ENCODE measurements at places on chromosomes 5 and 9. TPM values are rescaled to one million over a fixed set of nuclear protein-coding genes. Genes with fewer than 3 reads are reported as not detected.

DNA sequence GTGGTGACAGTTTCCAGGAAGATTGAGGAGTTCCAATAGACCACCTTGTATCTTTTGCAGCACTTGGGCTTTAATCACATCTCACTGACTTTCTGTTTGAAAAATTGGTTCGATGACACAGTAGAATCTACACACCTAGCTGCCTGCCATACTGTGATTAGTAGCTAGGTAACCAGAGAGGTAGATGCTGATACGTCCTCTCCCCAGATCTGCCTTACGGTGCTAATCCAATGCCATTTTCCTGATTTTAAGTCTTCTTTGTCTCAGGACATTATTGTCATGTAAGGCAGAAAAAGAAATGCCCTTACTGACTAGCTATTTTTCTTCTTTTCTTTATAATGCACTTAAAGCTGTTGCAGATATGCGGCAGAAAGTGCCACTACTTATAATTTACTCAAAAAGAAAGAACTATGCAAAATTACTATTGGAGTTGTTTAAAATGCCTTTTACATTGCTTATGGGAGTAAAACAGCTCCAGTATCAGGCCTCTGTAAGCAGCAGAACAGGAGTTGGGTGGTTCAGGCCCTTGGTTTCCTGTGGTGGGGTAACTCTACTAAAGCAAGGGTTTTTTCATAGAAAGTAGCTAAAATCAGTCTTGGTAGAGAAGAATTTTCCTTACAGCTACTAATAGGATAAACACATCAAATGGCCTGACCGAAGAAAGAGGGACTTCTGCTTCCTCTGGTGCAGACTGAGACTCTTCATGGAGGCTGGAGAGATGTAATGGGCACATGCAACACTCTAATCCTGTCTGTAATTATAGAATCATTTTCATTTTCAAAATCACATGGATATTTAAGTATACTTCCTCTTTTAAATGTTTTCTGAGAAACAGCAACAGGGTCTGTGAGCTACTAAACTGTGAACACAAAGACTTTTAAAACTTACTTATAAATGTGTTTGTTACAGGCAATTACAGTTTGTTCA, 177.2 kb downstream of the MAPKAP1 start:
- DNase-seq = no peak

DNA sequence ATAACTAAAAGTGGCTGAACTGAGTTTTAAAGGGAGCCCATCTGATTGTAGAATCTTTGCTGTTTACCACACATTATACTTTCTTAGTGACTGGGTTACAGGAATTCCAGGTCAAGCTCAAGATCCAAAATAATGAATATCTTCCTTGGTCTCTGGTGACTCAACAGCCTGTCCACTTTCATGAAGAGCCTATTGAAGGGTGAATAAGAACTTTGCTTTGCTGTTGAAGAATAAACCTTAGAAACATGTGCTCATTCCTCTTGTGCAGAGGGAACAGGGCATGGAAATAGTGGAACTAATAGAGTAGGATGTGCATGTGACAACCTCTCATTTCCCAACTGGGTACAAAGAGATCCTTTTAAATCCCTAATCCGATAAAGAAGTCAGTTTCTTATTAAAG, 21.4 kb downstream of the ALDH1A1 start:
- no peak for DNase-seq

The ANKRD18A gene
- polyA plus RNA-seq = 0.75 TPM

- peak; percentile 50 for DNase-seq
These were observed 534 bp downstream of the ERP44 start for GRCh38 chr9:100098046-100098886.

GRCh38 chr5:125134216-125135081, 388.0 kb upstream of the ZNF608 start:
- no peak for DNase-seq

The GABRA1 gene
- polyA plus RNA-seq = not detected

- DNase-seq = no peak
These were observed 2.1 kb upstream of the NFIB start for GRCh38 chr9:14315875-14316601.

DNA sequence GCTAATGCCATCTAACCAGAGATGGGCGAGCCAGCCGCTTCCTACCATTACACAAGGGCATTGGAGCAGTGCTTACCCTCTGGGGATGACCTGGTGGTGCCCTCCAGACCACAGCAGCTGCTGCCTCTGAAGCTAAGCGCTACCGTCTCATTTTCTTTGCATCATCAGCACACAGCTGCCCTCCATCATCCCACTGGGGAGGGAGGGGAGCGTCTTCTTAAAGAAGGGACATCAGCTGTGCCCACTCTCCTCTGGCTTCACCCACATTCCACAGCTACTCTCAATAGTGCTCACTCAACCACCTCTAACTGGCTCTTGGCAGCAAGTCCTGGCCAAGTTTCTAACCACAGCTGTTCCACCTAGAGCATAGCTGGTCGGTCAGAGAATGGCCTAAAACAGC, 503.4 kb downstream of the NFIB start:
- no peak for DNase-seq

- no peak for DNase-seq
These were observed 15.7 kb downstream of the FTMT start for GRCh38 chr5:121867403-121867802.

GRCh38 chr5:81825237-81825636, 74.3 kb upstream of the SSBP2 start:
- peak; percentile 69 for DNase-seq

DNA sequence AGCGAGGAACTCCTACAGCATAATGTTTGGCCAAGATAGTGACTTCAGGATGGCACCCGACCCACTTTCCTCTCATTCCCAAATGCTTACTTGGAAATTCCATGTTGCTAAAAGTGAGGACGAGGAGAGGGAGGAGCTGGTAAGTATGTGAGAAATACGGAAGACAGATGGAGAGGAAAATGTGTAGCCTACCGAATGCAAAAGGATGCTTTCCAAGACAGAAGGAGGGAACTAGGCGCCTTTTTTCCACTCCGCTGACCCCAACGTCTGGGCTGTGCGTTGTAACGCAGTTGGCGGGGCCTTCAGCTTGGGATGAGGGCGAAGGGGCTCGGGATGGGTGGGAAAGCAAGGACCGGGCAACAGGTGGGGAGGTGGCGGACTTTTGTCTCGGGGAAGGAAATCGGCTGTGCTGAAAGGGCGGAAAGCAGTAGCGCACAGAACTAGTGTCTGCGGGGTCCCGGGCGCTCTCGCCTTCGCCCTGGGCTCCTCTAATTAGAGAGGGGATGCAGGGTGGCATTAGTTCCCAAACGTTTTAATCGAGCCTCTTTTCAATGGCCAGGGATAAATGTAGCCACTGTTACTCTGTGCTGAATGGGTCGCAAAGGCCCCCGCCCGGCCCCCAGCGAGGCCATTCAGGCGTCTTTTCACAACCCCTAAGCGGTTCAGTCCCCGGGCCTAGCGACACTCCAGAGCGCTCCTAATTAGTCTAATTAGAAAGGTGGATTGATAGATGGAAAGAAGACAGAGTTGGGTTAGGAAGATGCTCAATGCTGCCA, 12.6 kb downstream of the FOXD1 start:
- no peak for DNase-seq

- no peak for DNase-seq
These were observed 44.8 kb downstream of the ZNF618 start for GRCh38 chr9:113920872-113921271.

DNA sequence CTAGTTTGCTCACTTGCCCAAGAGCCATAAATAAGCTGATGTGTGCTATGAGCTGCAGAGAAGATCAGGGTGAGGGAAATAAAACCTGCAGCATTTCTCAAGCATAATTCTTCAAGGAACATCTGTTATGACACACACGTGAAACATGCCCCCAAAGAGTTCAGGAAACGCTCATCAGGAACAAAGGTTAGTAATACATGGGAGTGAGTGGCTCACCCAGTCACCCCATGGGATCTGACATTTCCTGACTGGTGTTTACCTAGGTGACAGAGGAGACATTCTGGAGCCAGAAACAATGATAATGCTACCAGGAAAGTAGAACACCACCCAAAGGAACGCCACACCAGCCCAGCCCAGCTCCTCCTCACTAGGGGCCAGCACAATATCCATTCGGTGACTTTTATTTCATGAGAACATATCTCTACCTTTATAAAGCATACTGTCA, 66.0 kb downstream of the FRMD3 start:
- DNase-seq = peak; percentile 20

GRCh38 chr5:157959370-157959769, 100.4 kb upstream of the CLINT1 start:
- DNase-seq = no peak

The SPATA31C2 gene
- polyA plus RNA-seq = not detected

The MSANTD3 gene
- 12.1 TPM for polyA plus RNA-seq

GRCh38 chr5:67240846-67241245, 44.2 kb upstream of the CD180 start:
- no peak for DNase-seq

DNA sequence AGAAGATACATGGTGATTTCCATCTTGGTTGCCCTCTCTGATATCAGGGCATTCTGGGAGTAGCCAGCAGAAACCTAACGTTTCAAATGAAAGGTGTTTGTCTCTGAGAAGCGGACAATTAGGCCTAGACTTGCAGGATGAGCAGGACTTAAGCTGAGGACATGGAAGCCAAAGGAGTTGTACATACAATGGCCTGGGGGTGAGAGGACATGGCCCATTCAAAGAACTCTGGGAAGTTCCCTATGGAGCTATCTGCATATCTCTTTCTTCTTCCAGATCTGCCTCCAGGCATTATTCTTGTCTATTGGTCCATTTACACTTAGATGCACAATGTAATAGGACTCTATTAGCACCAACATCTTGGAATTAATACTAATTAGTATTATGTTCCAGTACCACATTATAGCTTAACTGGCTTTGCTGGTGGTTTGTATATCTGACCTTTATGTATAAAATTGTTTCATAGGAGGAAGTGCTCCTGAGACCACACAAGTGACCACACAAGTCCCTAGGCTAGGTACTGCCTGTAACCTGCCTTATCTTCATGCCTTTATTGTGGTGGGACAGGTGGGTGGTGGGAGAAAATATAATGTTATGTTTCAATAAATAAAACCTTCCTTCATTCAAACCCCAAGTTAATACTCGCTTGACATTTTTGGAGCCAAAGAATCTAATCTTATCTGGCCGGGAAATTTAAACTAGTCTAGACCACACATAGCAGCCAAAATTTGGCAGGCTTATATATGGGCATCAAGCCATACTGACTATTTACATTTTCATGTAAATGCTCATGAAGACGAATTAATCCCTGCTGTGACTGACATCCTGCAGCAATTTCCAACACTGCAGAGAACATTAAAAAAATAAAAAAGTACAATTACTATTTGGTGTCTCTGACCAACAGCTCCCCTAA, 52.1 kb upstream of the EQTN start:
- DNase-seq = no peak

GRCh38 chr5:62190931-62191330, 115.1 kb upstream of the KIF2A start:
- DNase-seq = no peak

The PCDHB14 gene
- polyA plus RNA-seq = 2.2 TPM

DNA sequence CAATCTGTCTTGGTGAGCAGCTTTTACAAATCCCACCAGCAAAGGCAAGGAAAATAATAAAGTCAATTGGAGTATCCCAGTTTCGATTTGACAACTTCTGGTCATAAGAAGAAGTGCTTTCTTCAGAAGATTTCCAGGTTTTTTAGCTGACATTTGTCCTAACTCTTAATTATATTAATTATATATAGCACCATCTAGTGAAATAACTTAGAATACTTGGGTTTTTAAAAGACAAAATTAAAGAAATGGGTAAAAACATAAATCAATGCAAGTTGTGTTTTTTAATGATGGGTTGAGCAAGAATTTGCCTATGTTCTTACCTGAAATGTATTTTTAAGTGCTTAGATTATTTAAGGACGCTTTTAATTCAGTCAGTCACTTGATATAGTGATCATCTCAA, 421.8 kb downstream of the ACTL7B start:
- no peak for DNase-seq

The EFNA5 gene
- polyA plus RNA-seq = 6.9 TPM

The LIFR gene
- 6.0 TPM for polyA plus RNA-seq

GRCh38 chr5:90337449-90338052, 72.0 kb downstream of the CETN3 start:
- DNase-seq = no peak

- no peak for DNase-seq
These were observed 90.7 kb downstream of the CACNA1B start for GRCh38 chr9:137968235-137968634.

The SLC25A2 gene
- polyA plus RNA-seq = 0.22 TPM

The FAM174A gene
- 9.1 TPM for polyA plus RNA-seq

DNA sequence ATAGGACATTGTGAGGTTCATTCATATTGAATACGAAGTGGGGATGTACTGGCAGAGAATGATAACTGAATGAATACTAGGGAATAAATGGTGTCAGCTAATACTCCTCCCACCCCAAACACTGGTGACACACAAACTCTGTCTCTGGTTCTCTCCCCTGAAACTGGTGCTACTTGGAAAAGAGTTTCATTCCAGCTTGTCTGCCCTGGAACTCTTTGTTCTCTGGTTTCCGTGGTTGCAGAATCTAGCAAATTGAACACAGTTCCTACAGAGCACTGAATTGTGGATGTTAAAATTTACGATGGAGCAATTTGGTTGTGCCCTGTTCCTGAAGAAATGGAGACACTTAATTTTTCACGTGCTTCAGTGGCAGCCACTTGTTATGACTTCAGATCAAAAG, 181.7 kb downstream of the KCTD16 start:
- DNase-seq = no peak

DNA sequence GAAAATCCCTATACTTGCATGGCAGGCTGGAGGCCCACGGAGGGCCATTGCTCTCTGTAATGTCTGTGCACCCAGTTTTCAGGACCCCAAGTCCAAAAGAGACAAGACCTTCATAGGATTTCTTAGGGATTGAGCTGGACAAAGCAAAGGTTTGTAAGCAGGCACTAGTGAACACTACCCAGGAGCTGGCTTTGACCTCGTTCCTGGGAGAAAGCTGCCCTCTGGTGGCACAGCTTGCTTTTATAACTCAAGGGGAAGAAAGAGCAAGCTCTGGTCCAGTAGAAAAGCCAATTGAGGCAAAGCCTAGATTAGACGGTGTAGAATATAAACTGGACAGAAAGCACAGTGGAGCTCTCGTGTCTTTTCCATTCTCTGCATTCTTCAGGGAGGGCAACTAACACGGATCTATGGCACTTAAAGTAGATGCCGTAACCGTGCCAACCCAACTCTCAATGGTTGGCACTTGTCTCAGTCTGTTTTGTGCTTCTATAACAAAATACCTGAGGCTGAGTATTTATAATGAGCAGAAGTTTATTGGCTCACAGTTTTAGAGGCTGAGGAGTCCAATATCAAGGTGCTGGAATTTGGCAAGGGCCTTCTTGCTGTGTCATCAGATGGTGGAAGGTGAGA, 7.9 kb downstream of the GABRP start:
- peak; percentile 49 for DNase-seq

DNA sequence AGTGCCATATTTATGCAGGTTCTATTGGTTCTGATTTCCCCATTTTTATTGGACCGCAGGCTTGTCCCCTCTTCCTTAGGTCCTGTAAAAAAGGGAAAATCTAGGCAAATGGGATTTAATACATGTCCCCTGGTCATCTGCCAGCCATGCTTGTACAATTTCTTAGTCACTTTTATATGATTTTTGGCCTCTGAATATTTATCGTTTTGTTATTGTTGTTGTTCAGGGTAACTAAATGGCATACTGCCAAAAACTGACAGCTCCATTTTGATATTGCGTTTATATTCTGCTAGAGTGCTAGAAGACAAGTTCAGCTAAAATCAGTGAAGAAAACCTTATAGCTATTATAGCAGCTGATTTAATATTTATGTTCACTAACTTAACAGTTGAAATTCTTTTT, 770.2 kb upstream of the FAM174A start:
- DNase-seq = no peak
